ENCODE measurements at places on chromosomes 3 and 15.

DNA sequence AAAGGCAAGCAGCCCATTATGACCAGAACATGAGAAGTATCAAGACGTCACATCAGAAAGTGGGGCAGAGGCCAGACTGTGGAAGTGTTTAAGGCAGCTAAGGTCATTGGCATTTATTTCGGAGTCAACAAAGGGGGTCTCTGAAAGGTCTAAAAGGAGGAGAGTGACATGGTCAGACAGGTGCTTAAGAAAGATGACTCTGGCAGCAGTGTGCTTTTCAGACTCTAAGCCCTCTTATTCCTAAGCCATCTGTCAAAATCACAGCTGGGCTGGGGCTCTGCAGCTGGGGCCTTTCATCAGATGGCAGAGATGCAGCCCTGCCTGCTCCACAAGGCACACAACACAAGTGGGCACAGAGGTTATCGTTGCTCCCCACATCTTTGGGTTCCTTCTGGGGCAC, 14.0 kb downstream of the FBXL22 start:
- peak; percentile 99 for DNase-seq

- no peak for DNase-seq
Measured at GRCh38 chr15:57395292-57395691, 19.0 kb downstream of the CGNL1 start.

DNA sequence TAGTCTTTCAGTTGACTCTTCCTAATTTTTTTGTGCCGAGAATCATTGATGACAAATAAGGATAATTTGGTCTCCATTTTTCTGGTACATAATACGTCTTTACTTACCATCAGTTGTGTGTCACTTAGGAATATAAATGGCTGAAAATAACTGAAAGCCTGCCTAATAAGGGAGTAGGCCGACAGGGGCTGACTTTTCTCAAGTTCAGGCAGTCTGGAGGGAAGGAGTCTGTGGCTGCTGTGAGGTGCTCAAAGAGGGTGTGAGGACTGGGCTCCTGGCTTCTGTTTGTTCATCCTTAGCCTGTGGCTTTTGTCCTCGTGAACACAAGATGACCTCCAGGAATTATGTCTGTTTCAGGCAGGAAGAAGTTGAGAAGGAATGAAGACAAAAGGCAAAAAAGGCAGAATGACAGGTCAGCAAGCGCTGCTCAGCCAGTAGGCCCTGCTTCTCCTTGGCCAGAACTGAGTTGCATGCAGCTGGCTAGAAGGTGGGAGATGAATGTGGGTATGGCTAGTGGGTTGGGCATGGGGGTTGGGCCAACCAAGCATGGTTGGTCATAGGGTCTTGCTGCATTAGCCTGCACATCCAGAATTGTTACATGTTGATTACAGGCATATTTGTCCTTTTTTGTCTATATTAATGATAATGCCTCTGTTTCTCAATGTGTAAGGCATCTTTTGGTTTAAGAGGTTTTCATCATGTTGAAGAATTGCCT, 29.2 kb downstream of the IGF1R start:
- no peak for DNase-seq

- DNase-seq: no peak
Measured at GRCh38 chr15:92049290-92049989, 195.9 kb downstream of the SLCO3A1 start.

DNA sequence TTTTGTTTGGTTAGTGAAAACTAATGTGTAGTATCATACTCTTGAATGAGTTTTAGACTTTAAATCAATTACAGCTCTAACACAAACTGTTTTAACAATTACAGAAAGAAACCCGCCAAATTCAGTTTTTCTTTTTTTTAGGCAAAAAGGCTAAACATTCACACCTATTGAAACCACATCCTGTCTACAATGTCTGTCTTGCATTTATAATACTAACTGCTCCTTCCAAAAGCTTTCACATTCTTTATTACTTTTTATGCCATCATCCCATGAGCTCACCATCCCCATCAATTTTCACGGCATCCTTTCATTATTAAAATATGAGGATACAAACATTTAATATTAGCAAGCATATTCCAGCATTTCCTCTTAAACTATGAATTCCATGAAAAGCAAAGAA, 593.3 kb downstream of the FOXP1 start:
- DNase-seq: no peak

Measured in NCI-H524 treated with DMSO at 0.1 percent for 48 hours (cell line).